ENCODE measurements at places on chromosomes 5 and 9.

- DNase-seq, result no peak
Measured at GRCh38 chr9:95511616-95511931, 5.2 kb downstream of the PTCH1 start.

GRCh38 chr9:11340654-11341053 is 727.9 kb upstream of the PTPRD start:
- no peak for DNase-seq

- DNase-seq, result no peak
Measured at GRCh38 chr9:124863371-124863871, 1.5 kb downstream of the ARPC5L start.

GRCh38 chr9:129624947-129625346 is 1.0 kb upstream of the NTMT1 start:
- no peak for DNase-seq

DNA sequence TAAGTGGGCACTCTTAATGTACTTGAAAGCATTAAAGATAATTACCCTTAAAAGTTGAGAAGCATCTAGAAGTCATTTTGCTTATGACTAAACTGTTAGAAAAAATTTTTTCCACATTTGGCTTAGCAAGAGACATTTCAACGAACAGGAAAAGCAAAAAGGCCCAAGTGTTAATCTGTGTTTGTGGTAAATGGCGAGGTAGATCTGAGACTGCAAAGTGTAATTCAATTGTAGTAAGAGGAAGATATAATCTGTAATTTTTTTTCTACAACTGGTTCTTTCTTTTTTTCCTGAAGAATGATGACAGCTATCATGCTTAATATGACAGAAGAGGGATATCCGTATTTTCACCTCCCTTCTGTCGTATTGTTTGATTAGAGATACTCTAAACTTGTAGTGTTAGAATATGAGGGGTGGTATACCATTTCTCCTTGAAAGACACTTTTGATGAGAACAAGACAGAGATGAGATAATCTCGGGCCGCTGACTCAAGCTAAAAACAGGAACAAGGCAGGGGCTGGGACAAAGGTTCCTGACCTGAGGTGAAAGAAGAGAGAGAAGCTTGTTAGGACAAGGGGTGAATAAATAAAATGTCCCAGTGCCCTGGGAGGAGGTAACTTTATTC is 459.3 kb upstream of the ZNF608 start:
- no peak for DNase-seq

DNA sequence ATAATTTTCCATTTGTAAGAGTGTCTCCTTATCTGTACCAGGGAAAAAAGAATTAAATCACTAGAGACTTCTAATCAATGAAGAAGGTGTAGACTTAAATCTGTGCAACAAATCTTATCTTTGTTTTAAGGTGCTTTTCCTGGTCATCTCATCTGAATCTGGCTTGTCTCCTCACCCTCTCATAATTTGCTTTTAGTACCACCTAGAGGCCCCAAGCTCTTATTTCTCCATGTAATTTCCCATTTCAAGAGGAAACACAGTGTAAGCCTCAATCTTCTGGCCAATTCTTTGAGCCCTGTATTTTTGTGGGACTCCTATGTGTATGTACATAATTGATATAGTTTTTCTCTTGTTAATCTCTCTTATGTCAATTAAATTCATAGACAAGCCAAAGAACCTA is 1975.3 kb upstream of the CDH6 start:
- no peak for DNase-seq

DNA sequence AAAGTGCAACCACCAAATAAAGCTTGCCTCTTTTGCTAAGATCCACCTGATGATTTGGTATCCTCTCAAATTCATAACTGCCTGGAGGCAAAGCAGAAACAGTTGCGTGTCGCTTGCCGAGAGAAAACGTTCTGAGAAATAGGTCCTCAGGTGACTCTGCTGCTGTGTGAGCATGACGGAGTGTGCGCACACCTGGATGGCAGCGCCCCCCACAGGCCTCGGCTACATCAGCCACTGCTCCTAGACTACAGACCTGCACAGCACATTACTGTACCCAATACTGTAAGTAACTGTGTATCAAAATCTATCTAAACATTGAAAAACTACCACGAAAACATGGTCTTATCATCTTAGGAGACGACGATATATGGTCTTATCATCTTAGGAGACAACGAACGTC is 87.4 kb downstream of the CAMSAP1 start:
- DNase-seq, result no peak

- no peak for DNase-seq
Measured at GRCh38 chr9:98500337-98500919, 208.3 kb downstream of the GABBR2 start.

DNA sequence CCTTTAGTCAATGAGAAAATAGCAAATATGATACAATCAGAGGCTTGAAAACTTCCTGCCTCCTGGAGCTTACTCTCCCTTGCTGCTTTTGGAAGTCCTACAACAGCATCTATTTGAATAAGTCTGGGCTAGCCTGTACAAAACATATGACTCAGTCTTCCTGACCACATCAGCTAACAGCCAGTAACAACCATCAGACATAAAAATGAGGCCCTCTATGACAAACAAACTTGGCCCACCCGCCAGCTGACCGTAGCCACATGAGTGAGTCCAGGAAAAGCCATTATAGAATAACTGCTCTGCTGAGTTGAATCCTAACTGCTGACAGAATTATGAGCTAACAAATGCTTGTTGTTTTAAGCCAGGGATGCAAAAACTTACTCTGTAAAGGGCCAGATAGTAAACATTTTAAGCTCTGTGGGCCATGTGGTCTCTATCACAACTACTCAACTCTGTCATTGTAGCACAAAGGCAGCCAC is 347.6 kb downstream of the PTPRD start:
- DNase-seq, result no peak

- DNase-seq, result no peak
Measured at GRCh38 chr9:71647094-71647591, 121.2 kb downstream of the CEMIP2 start.

DNA sequence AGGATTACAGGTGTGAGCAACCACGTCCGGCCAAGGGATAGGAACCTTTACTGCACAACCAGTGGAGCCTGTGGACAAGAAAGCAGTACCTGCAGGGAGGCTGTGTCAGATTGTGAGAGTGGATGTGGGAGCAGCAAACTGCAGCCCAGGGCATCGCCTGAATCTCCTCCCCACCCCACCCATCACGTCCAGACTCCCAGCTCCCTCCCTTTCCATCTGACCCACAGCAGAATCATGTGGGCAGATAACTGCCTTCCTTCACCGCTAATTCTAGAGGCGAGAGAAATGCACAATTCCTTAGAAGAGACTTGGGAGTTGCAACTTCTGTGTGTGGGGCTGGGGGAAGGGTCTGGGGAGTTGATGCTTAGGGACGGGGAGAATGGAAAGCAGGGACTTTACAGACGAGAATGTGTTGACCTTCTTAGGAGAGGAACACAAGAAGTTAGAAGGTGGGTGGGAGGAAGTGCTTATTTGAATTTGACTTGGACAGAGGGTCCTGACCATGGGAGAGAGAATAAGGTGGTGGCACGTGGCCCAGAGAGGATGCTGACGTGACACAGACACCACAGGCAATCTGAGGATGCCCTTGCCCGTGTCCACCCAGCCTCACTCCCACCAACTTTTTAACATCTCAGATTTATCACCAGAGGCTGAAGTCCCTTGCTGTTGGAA is 4.5 kb upstream of the LCP2 start:
- no peak for DNase-seq

- DNase-seq, result no peak
Measured at GRCh38 chr9:85858056-85858750, 82.7 kb upstream of the NAA35 start.

- DNase-seq, result no peak
Measured at GRCh38 chr9:38697776-38698300, 22.1 kb downstream of the FAM240B start.

- DNase-seq, result no peak
Measured at GRCh38 chr5:137545956-137546355, 46.8 kb upstream of the SPOCK1 start.

GRCh38 chr5:91189480-91190313 is 193.4 kb downstream of the ARRDC3 start:
- DNase-seq, result no peak

GRCh38 chr5:178461004-178461730 is 129.0 kb downstream of the COL23A1 start:
- peak; percentile 43 for DNase-seq

- no peak for DNase-seq
Measured at GRCh38 chr5:148966938-148967337, 95.9 kb downstream of the SH3TC2 start.

DNA sequence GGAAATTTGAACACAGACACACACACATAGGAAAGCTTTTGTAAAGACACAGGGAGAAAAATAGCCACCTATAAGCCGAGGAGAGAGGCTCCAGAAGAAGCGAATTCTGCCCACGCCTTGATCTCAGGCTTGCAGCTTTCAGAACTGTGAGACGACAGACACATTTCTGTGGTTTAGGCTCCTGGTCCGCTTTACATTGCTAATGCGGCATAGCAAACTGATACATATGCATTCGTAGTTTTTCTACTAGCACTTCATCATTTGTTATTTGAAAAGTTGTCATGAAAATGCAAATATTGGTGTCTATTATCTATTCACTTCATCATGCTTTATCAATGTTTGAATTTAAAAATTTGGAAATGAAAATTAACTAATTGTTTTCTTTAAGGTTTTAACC is 674.9 kb downstream of the SEMA5A start:
- no peak for DNase-seq

GRCh38 chr9:129270903-129271431 is 92.9 kb upstream of the IER5L start:
- DNase-seq, result no peak

GRCh38 chr9:22030101-22030598 is 21.0 kb upstream of the CDKN2B start:
- DNase-seq, result no peak

DNA sequence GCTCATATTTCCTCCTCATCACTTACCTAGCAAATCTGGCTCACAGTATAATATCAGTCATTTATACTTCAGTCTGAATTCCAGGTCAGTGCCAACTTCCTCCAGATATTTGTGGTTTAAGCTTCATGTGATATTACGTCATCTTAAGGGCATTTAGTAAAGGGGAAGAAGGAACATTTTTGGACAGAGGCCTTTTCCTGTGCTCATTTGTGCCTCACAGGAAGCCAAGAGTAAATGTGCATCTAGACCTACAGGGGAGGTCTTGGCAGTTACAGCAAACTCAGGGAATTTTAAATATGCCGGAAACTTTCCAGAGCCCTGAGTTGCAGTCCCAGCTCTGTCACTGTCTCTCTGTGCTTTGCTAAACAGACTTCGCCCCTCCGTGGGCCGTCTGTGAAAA is 12.3 kb upstream of the KCNIP1 start:
- no peak for DNase-seq

- no peak for DNase-seq
Measured at GRCh38 chr5:150300496-150301169, 2.1 kb downstream of the ARSI start.

DNA sequence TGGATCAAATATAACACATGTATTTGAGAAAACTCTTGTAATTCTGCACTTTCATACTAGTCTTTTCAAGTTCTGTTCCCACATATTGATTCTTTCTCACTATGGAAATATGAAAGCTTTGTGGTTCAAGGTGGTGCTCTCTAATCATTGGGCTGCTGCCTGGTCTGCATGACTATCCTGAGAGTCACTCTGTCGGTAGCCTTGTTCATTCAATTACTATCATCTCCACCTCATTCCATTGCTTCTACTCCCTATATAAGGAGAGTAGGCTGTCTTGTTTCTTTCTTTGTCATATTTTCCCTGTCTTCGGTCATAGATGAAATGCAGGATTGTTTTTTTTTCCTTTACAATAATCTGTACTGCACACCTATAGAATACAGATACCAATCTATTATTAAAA is 341.4 kb upstream of the ACTBL2 start:
- no peak for DNase-seq

- DNase-seq, result no peak
Measured at GRCh38 chr9:119003201-119003611, 366.0 kb downstream of the BRINP1 start.

DNA sequence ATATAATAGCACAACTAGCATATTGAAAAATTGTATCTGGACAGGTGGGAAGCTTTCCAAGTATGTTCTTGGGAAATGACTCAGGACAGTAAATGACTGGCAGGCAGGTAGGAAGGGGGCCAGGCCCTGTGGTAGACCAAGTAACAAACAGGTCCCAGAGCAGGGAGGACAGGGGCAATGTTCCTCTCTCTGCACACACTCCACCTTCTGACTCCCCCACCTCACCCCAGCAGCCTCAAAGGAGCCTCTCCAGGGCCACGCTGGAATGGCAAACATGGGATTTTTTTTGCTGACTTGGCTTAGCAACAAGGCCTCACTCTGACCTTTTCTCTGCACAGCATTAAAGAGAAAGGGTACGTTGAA is 31.1 kb upstream of the IQGAP2 start:
- DNase-seq, result no peak

DNA sequence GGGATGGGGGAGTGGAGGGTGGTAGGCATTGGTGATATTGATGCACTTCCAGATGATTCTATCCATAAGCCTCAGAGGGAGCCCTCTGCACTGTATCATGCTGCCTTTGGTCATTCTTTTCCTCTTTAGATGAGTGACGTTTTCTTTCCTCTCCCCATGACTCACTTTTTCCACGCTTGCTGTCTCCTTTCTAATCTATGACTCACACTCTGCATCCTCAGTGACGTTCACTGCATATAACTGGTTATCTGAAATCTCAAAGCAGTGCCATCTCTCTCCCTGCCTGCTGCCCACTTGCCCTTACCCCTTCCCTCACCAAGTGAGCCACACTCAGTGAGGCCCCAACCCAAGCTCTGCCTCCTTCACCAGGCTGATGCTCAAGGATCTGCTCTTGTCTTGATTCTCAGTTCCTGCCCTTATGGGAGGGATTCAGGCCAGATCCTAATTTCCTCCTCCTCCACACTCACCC is 31.6 kb downstream of the PTGS1 start:
- no peak for DNase-seq

GRCh38 chr9:127721391-127721821 is 5.5 kb downstream of the TTC16 start:
- DNase-seq, result no peak

GRCh38 chr5:154449786-154450185 is 4.0 kb downstream of the SAP30L start:
- no peak for DNase-seq

DNA sequence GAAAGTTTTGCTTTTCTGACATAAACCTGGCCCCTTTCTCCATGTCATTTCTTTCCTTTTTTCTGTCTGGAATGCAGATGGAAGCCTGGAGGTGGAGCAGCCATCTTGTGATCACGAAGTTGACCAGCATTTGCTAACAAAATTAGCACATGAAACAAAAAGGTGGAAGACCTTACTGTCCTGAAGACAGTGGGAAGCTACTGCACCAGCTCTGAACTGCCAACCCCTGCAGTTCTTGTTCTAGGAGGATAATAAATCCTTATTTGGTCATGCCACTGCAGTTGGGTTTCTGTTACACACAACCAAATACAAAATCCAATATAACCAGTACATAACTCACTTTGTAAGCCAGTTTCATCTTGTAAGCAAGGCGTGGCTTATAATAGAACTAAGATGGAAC is 249.4 kb upstream of the TBCA start:
- no peak for DNase-seq

GRCh38 chr9:755454-756381 is 85.8 kb upstream of the DMRT1 start:
- no peak for DNase-seq
